Motor neuron (in vitro differentiated cells): ENCODE measurements at places on chromosomes 12 and 14.
A peak's percentile ranks its signal among the peaks of the same experiment; 100 is the strongest.

- peak; percentile 60 for ATAC-seq
Measured at GRCh38 chr14:93859957-93860356, 67.2 kb upstream of the FAM181A start.

DNA sequence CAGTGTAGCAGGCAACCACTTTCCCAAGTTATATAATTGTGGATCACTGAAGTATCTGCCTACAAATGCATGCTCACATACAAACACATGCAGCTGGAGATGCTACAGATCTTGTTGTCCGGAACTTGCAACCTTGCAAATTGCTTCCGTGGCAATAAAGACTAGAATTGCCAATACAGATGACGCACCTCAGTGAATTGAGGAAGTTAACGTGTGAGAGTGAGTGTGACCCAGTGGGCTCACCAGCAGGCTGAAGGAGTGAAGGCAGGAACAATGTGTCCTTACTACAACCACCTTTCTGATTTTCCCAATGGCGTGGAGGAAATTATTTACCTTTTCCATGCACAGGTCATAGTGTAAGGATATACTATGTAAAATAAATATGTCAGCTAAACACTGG is 89.4 kb upstream of the GRIP1 start:
- peak; percentile 16 for ATAC-seq

- no peak for ATAC-seq
Measured at GRCh38 chr12:110020956-110021355, 21.7 kb downstream of the ANKRD13A start.

- no peak for ATAC-seq
Measured at GRCh38 chr14:103695296-103696069, 19.8 kb downstream of the XRCC3 start.

GRCh38 chr12:16612647-16613046 is 6.7 kb upstream of the LMO3 start:
- ATAC-seq, result peak; percentile 39

DNA sequence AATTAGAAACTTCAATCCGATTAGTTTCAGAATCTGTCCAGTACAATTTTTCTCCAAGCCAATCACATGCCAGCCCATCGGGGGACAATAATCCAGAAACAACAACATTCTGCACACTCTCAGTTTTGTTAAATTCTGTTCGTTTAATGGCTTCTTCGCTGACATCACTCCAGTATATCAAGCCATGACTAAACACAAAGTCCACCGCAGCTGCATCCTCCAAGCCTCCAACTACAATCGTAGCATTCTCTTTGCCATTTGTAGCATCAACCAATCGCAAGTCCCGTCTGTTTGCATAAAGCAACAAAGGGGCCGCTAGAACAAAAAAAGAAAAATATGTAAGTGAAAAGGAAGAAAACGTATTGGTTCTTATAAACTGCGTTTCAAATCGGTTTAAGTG is 22.5 kb downstream of the LRP6 start:
- no peak for ATAC-seq

GRCh38 chr12:8781381-8782127 is 40.9 kb upstream of the A2ML1 start:
- no peak for ATAC-seq
